ENCODE measurements at places on chromosomes 6 and 20.

DNA sequence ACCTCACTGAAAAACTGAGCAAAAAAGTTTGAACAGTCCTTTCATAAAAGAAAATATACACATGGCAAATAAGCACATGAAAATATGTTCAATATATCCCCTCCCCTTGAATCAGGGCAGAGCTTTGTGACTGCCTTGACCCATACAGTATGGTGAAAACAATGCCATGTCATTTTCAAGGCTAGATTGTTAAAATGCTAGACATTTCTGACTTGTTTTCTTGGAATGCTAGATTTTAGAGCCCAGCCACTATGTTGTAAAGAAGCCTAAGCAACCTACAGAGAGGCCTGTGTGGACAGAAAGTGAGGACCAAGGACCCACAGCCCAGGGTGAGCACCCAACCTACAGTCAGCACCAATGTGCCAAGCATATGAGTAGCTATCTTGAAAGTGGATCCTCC lies 17.1 kb upstream of the ASF1A start:
- no peak overlapping the region for H3K4me3 ChIP-seq
- H3K36me3 ChIP-seq = peaks cover 3% of the 10 kb centered on the region
- H3K27ac ChIP-seq = no peak overlapping the region
- peaks cover 3% of the 10 kb centered on the region for H3K4me1 ChIP-seq
- no peak for DNase-seq

- no peak overlapping the region for H3K4me3 ChIP-seq
- H3K27me3 ChIP-seq = peaks cover 24% of the 10 kb centered on the region
- H3K36me3 ChIP-seq = peaks cover 2% of the 10 kb centered on the region
These were observed 40.2 kb upstream of the LRFN2 start for GRCh38 chr6:40627316-40627715.

- peak overlapping the region; percentile 73 for H3K27ac ChIP-seq
- H3K4me3 ChIP-seq = peak overlapping the region; percentile 56
- H3K27me3 ChIP-seq = no peaks in the 10 kb centered on the region
- peaks cover 45% of the 10 kb centered on the region for H3K36me3 ChIP-seq
- DNase-seq = no peak
These were observed 5.0 kb downstream of the BCL2L1 start for GRCh38 chr20:31717478-31718201.

GRCh38 chr6:140604786-140605185 lies 1230.3 kb upstream of the CITED2 start:
- no peak overlapping the region for H3K4me3 ChIP-seq
- H3K27ac ChIP-seq = no peak overlapping the region
- DNase-seq = no peak
- no peaks in the 10 kb centered on the region for H3K27me3 ChIP-seq
- peaks cover 1% of the 10 kb centered on the region for H3K4me1 ChIP-seq

All from progenitor cell of endocrine pancreas (in vitro differentiated cells).